GF-D8 (cell line): ENCODE measurements at places on chromosomes 6 and 20.

GRCh38 chr20:46773680-46774079 lies 64.2 kb downstream of the SLC2A10 start:
- DNase-seq: no peak

- no peak for DNase-seq
These were observed 78.6 kb downstream of the INSM1 start for GRCh38 chr20:20446425-20447015.

DNA sequence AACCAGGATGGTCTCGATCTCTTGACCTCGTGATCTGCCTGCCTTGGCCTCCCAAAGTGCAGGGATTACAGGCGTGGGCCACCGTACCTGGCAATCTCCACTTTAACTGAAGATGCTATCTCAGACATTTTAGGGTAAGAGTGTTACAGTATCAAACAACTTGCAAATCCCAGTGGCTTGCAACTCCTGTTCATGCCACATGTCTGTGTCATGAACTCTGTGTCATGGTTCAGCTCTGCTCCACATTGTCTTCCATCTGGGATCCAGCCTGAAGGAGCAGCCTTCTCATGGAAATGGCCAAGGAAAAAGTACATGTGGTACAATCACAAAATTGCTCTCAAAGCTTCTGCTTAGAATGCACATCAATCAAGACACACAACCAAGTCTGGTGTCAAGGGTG lies 114.9 kb downstream of the MAP3K5 start:
- DNase-seq: no peak

GRCh38 chr20:12594410-12595088 lies 414.2 kb upstream of the SPTLC3 start:
- DNase-seq: no peak

DNA sequence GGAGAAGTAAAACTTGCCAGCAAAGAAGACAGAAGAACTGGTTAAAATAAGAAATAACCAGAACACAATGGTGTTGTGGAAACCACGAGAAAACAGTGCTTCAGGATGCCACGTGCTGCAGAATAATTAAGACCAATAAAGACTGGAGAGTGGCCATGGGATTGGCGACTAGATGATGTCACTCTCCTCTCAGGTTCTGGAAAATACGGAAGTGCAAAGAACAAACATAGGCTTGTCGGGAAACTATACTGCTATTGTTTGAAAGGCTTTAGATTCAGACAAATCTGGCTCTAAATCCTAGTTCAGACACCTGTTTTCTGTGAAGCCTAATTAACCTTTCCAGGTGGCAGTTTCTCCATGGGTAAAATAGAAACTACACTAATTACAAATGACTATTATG lies 138.4 kb upstream of the STXBP5 start:
- DNase-seq: no peak

DNA sequence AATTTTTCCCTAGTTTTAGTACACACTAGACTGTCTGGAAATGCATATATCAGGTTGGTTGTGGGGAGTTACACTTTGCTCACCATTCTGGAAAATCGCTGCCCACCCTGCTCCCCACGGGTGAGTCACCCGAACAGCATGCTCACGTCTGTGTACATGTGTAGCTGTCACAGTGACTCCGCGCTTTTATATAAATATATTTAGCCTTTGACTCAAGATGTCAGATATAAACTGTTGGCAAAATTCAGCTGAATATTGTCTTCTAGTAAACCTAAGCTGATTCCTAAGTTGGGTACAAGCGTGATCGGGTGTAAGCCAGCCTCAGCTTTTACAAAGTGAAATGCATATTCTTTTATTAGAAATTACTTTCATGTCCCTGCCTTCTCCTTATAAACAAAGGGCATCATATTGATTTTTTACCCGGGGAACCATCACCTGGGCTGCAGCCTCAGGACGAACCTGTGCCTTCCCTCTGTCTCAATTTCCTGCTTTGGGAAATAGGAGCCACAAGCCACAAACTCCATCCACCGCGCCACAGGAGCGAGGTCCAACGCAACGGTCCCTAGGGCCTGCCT lies 4.3 kb downstream of the SDCBP2 start:
- no peak for DNase-seq

DNA sequence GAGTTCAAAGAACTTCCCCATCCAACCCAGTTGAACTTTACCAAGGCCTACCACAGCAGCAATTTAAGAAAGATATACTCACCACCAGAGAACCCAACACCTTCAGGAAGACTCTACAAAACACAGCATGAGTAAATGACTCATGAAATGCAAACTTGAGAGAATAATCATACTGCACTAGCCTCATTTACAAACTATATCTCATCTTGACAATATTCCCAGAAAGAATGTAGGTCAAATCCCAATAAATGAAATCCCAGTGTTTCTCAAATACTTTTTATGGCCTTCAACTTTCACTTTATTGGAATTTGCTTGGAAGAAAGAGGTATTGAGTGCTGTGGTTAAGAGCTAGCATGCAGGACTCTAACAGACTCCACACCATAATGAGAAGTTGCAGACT lies 60.0 kb downstream of the FYN start:
- DNase-seq: no peak

DNA sequence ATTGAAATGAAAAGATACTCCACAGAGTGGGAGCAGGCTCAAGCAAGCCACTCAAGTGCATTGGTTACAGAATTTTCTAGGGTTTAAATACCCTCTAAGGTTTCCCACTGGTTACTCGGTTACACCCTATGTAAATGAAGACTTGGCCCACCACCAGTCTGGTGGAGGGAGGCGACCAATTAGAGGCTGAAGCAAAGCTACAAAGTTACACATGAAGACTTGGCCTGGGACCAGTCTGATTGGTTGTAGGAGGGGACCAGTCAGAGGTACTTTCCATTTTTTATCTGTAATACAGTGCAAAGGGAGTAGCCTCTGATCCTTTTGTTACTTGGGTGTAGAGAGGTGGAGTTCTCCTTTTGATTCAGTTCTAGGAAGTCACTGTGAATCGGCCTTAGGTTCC lies 7.6 kb downstream of the SRSF12 start:
- no peak for DNase-seq

- no peak for DNase-seq
These were observed 150.3 kb downstream of the MBOAT1 start for GRCh38 chr6:20061952-20062351.

DNA sequence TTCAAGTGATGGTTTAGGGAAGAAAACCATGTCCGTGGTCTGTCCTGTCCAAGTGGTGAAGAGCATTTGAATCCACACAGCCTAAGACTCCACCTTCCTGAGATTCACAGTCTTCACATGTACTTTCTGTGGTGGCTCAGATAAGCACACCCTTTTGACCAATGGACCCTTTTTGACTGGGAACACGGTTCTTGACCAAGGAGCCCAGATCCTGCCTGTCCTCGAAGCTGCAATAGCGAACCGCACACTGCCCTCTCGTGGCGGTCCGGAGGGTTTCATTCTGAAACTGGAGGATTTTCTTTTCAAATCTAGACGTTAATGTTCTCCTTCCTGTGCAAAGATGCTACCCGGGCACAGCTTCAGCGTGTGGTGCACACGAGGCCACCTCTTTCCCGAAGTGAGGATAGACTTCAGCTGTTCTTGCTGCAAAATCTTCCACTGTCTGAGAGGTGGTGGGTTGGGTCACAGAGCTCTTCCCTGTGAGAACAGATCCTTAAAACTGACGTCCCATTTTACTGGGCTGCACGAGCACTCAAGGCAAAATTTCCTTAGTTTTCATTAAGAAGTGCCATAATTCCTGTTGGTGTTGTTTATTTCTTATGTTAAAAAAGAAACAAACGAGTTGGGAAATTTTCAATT lies 90.5 kb downstream of the SYNJ2 start:
- peak; percentile 14 for DNase-seq

DNA sequence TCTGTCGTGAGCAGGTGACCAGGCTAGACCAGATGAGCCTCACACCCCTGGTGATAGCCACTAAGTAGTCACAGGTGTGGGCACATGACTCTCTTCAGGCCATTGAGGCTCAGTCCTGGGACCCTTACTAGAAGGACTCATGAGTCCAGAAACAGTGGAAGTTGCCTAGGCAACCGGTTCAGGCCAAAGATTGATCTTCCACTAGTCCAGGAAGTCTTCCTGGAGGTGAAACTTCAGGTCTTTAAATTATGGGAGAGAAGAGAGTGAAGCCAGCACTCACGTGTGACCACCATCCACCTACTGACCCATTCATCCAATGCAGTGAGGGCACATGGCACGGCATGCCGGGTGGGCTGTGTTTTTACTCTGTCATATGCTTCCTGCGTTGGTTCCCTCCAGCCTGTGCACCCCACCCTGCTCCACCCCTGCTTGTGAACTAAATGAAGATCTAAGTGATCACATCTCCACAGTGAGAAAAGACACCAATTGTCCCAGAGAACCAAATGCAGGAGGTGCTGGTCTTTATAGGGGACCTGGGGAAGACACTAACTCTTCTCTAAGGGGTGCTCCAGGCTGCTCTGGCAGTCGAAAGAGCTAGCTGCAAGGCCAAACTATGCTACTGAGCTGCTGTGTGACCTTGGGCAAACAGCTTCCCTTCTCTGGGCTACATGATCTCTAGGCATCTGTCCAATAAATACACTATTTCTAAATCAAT lies 12.5 kb upstream of the STX16 start:
- no peak for DNase-seq

GRCh38 chr6:107720717-107721116 lies 103.4 kb downstream of the SCML4 start:
- no peak for DNase-seq
